HT1080 (cell line): ENCODE measurements at places on chromosomes 3 and 15.

DNA sequence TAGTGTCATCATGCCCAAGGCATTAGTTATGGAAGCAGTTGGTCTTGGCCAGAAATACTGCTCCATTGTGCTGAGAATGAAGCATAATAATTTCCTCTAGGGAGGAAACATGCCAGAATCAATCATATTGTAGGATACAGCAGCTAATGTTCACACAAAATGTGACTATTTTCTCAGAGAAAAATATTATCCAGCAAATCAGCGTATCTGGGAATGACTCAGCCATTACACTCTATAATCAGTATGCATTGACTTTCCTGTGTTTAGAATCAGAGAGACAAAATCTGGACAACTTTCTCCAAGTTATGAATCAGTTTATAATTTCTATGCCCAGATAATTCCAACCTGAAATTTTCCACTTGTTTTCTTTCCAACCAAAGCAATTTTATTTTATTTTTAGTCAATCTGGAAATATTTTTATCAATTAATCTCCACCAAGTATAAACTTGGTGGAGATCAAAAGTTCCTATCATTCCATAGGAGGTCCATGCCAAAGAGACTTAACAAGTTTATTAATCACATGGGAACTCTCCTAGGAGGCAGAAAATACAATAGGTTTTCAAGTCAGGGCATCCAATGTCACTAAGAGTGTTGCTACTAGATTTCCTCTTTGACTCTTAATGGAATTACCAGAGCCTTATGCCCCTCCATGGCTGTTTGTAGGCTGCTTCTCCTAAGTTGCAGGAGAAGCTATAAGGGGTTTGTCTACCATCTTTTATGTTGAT lies 36.4 kb downstream of the SUCNR1 start:
- DNase-seq = no peak

- no peak for DNase-seq
Observed at GRCh38 chr15:70558406-70559264, 204.7 kb downstream of the UACA start.

- DNase-seq = no peak
Observed at GRCh38 chr3:18618723-18619122, 193.6 kb upstream of the SATB1 start.

GRCh38 chr3:63304421-63304820 lies 26.3 kb downstream of the SYNPR start:
- no peak for DNase-seq

GRCh38 chr3:23698652-23699313 lies 107.0 kb upstream of the UBE2E1 start:
- no peak for DNase-seq

DNA sequence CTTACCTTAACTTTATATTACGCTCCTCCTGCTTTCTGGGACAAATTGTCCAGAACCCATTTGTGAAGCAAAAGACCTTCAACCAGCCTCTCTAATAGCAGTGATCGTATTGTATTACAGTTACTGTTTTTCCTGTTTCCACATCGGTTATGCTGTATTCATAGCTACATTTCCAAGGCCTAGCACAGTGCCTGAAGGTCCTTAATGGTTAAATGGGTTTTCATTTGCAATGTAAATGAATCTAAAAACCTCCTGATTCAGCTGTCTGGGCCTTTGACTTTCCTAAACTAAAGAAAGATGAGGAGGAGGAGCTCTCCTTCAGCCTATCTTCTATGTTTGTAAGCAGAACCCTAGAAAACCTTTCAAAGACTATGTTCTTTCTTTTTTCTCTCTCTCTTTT lies 99.1 kb downstream of the LRRC28 start:
- DNase-seq = no peak

DNA sequence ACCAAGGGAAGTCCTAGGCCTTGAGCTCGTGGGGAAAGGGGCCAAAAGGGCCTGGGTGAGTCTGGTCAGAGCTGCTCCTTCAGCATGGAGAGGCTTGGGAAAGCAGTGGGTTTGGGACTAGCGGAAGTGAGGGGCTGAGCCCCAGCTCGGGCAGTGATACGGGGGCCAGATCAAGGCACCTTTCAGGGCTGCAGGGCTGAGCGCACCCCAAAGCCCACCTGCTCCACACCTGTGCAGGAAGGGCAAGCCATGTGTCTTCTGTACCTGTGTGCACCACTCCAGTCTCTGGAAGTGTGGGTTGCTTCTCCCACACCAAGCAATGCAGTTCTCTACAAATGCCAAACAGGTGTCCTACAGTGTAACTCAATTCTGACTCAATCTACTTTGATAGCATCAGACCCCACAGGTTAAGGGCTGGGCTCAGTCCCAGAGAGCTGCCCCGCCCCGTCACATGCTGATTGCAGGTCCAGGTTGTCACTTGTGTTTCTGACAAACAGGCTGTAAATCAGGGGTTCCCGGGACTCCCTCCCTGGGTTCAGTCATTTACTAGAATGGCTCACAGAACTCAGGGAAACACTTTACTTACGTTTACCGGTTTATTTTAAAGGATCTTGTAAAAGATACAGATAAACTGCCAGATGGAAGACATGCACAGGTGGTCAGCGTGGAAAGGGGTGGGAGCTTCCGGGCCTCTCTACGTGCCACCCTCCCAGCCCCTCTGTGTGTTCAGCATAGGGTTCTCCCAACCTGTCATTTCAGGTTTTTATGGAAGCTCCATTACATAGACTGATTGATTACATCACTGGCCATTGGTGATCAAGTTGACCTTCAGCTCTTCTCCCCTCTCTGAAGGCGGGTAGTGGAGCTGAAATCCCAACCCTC lies 28.8 kb upstream of the KLF13 start:
- DNase-seq = no peak

DNA sequence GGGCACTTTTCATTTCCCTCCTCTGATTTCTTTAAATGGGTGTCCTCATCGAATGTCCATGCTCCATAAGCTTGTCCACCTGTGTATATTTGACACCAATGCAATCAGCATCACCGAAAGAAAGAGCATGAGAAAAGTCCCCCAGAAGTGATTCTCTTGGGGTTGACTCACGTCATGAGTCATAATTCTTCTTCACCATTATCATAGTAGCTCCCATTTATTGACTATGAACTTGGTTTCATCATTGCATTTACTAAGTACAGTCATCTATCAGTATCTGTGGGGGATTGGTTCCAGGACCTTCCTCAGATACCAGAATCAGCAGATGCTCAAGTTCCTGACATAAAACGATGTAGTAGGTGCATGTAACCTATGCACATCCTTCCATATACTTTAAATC lies 372.5 kb upstream of the CFAP20DC start:
- DNase-seq = peak; percentile 83

GRCh38 chr15:46213551-46213950 lies 578.7 kb downstream of the SQOR start:
- DNase-seq = no peak

DNA sequence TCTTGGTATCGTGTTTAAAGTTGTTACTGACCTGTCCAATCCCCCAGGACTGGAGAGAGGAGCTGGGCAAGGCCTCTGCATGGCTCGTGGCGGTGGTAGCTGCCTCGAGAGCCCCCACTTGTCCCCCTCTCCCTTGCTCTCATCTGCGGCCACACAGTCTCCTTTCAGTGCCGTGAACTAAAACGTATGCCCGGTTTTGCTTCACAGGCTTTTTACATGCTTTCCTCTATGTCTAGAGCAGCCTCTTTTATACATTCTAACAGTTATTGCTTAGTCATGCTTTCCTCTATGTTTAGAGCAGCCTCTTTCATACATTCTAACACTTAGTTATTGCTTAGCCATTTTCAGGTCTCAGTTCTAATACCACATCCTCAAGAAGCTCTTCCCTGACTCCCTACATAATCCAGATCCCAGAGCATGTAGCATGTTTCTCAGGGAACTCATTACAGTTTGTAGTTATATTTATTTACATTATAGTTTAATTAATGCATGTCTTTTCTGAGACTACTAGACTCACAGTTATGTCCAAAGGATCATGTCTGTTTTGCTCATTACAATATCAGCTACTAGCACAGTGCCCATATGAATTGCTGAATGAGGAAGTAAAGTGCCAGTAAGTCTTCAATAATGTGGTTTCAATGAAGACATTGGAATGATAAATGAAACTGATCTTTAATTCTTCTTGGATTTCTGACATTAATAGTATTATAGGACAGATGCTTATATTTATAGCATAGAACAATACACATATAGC lies 66.5 kb upstream of the TBL1XR1 start:
- peak; percentile 19 for DNase-seq

GRCh38 chr15:51647128-51647562 lies 24.6 kb upstream of the DMXL2 start:
- peak; percentile 83 for DNase-seq

DNA sequence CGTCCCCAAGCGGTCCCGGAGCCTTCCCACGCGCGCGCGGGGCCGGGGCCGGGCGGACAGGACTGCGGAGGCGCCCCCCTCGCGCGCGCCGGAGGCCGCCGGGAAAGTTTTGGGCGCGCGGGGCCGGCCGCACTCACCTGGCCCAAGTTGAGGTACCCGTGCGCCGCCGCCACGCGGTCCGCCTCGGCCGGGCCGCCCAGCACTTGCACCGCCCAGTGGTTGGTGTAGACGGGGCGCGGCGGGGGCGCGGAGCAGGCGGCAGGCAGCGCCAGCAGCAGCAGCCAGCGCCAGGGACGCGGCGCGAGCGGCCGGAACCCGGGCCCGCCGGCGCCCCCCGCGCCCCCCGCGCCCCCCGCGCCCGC lies 289 bp downstream of the PCSK6 start:
- DNase-seq = no peak

- no peak for DNase-seq
Observed at GRCh38 chr3:118705487-118706219, 329.0 kb downstream of the IGSF11 start.

DNA sequence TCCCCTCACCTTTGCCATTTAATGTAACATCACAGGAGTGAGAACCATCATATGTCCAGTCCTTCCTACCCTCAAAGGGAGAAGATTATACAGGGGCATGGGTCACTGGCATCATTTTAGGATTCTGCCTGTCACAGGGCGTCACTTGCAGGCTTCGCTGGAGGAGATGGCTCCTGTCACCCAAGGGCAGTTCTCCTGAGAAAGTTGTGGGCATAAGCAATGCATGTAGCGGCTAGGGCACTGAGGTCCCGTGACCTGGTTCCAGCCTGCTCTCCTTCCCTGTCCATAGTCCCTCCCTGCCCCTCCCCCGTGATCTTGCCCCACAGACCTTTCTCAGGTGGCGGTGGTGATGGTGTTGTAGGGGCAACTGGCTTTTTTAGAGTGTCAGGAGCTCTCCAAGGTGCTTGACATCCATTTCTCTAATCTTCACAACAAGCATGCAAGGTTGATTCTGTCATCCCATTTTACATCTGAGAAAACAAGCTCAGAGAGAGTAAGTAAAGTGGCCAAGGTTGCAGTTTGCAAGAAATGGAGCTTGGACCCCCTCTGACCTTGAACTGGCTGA lies 241.5 kb upstream of the CTDSPL start:
- DNase-seq = no peak

DNA sequence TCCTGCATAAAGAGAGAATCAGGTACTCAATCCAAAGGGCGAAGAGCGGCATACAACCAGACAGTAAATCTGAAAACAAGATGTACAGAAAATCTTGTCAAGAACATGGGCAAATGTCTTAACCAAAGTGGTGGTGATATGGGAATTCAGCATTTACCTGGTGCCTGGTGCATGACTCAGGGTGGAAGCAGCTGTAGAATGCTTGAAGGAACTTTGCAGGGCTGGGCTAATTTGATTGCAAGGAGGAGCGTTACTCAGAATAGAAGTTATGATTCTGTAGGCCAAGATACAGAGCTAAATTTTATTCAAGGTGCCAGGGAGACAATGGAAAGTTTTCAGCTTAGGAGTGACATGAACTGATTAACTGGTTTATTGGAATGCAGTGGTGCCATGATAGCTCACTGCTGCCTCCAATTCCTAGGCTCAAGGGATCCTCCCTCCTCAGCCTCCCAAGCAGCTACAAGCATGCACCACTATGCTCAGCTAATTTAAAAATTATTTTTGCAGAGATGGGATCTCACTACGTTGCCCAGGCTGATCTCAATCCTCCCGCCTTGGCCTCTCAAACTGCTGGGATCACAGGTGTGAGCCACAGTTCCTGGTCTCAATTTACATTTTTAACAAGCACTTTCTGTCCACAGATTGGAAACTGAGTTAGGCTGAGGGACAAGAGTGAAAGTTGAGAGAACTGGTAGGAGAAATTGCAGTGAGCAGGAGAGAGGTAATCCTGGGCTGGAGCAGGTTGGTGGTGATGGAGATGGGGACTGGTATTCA lies 91.5 kb upstream of the TBC1D5 start:
- peak; percentile 48 for DNase-seq

DNA sequence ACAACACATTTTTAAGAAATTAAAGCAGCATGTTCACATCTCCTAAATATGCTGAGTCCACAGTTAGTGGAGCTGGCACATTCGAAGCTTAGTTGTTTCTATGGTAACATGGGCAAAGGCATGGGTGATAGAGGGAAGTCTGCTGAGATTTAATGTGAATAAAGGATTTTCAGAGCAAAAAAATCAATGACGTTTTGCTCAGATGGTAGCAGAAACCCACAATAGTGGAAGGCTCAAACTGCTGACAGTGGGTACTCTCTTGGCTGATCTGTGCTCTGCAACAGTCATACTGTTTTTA lies 795.1 kb upstream of the ARPP21 start:
- no peak for DNase-seq

GRCh38 chr3:30320392-30320791 lies 286.0 kb upstream of the TGFBR2 start:
- no peak for DNase-seq

DNA sequence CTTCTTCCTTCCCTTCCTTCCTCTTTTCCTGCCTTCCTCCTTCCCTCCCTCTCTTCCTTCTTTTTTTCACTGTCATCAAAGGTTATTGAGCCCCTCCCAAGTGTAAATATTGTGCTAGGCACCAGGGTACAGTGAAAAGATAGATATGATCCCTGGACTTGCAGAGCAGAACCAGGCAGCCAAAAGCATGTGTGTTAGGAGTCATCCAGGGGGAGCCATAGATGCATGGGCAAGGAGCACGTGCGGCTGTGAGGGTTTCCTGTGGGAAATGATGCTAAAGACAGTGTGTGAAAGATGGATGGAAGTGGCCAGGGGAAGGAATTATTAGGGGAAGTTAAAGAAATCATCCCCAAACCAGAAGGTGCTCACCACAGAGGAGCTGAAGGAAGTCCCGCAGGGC lies 65.2 kb downstream of the NR2F2 start:
- peak; percentile 34 for DNase-seq

DNA sequence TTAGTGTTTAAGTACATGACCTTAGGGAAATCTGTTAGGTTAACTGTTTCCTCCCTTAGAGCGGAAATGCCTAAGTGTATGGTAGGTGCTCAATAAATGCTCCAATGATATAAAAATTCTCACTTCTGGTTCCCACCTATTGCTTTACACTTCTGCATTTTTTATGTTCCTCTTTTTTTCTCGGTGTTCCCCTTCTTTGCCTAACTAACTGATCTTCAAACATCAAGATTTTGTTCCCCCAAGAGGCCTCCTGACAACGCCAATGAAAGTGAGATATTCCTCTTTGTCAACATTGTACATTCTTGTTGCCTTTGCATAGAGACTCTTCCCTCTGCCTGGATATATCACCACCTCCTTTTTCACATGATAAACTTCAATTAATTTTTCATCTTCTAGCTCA lies 17.4 kb downstream of the SLC35A5 start:
- no peak for DNase-seq

GRCh38 chr3:46539443-46540005 lies 26.6 kb downstream of the LRRC2 start:
- no peak for DNase-seq

- no peak for DNase-seq
Observed at GRCh38 chr15:48603123-48603500, 42.4 kb downstream of the FBN1 start.
